ENCODE measurements at places on chromosomes 3 and 15.

GRCh38 chr3:130699765-130700164 lies 46.9 kb downstream of the PIK3R4 start:
- peak; percentile 85 for DNase-seq

- DNase-seq, result peak; percentile 80
Observed at GRCh38 chr15:100918690-100919480, at the start of gene LRRK1. TSS of gene LRRK1 (plus strand) at chr15:100919357. CDS start at chr15:100924633, 5,276 bp downstream.

DNA sequence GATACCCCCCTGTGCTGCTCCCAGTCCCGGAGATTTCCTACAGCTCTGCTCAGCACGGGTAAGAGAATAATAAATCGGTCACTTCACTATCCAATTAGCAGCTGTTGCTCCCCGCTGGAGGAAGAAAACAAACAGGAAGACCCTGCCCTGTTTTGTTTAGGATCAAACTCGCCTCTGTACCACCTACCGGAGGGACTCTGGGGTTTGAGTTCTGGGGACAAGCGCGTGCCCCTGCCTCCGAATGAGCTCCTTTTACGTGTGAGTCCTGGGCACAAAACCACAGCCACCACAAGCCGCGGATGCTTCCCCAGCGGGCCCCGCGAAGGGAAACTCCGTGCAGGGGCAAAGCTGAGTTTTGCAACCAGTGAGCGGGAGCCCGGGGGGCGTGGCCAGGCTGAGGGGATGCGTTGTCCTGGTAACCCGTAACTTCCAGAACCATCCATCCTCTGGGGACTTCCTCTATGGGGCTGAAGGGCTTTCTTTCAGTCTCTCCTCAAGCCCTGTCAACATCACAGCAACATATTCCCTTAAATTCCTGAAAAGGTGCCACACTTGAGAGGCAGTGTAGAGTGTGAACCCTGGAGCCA lies 315.7 kb upstream of the PROK2 start:
- peak; percentile 90 for DNase-seq

DNA sequence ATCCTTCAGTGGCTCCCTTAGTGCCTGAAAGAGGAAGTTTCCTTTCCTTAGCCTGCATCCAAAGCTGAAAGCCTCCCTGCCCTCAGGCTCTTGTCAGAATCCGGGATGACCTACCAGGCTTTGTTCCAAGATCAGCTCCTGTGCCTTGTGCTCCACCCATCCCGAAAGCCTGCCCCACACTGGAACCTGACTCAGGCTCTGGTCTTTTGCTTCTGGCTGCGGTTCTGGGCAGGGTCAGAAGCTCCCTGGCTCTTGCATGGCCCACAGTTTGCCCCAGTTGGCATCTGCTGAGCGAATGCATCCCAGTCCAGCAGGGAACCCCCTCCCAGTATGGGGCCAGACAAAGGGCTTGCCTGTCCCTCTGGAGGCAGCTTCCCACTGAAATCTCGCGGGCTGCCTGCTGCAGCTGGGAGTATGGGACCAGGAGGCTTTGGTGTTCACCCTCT lies 25.9 kb upstream of the KIF23 start:
- DNase-seq, result no peak

DNA sequence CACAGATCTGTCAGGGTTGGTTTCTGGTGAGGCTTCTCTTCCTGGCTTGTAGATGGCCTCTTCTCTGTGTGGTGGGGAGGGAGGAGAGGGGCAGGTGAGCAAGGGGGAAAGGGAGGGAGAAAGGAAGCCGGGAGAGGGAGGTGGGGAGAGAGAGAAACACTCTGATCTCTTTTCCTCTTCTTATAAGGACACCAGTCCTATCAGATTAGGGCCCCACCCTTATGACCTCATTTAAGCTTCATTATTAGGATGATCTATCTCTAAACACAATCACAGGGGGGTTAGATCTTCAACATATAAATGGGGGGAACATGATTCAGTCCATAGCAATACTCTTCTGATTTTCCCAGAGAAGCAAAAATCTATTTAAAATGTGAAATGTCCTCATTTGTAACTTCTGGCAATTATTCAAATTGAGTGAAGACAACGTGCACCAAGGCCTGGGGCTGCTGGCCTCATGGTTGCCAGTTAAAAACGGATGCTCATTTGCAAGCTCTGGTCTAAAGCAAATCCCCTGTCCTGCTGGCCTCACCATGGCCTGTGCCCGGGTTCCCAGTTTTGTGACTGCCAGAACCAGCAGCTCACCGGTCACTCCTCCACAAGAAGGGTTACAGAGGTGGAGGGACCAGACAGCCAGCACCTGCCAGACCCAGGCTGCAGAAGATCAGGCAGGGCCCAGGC lies 8.3 kb downstream of the POMGNT2 start:
- DNase-seq, result no peak

- no peak for DNase-seq
Observed at GRCh38 chr3:126960604-126960995, 22.3 kb upstream of the PLXNA1 start.

- no peak for DNase-seq
Observed at GRCh38 chr3:54793171-54793570, 134.7 kb downstream of the LRTM1 start.

- peak; percentile 92 for DNase-seq
Observed at GRCh38 chr3:58052373-58053273, 44.4 kb downstream of the FLNB start.

All from hematopoietic multipotent progenitor cell treated with erythropoietin and hydrocortisone succinate and interleukin-3 and kit ligand, for 4 days (in vitro differentiated cells).